Activated CD4-positive, alpha-beta T cell treated with anti-CD3 and anti-CD28 coated beads for 24 hours (primary cell): ENCODE measurements at places on chromosomes 2 and 18.

- DNase-seq = no peak
Observed at GRCh38 chr2:136727973-136728699, 37.2 kb upstream of the THSD7B start.

DNA sequence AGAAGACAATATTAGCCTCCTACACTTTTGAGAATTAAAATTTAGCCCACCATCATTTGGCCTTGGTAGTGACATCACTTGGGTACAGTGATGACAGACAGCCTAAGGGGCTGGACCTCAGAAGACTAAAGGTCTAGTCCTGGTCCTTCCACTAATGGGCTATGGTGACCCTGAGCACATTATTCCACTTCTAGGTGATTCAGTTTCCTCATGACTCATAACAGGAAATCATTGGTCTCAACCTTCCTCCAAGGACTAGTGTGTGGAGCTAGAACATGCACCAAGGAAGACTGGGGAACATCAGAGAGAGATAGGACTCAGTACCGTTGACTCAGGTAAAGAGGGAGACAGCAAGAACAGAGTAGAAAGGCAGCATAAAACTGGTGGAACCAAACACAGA lies 64.0 kb downstream of the TFCP2L1 start:
- DNase-seq = no peak

GRCh38 chr2:155377266-155377680 lies 678.8 kb downstream of the KCNJ3 start:
- DNase-seq = no peak

- DNase-seq = no peak
Observed at GRCh38 chr2:240499309-240500301, 58.2 kb downstream of the ANKMY1 start.

DNA sequence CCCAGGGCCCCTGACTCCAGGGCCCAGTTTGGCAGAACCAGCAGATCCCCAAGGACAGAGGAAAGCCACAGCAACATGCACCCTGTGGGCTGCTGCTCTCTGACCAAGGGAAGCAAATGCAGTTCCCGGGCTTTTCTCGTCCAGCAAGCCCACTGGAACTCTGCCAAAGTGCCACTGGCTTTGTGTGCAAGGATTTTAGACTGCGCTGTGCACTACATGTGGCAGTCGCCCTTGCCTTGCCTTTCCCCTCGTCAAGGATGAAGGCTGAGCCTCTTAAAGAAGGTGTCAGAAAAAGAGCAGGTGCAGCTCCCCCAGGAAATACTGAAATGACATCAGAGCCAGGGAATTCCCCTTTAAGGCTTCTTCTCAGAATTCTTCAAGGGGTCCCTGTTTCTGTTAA lies 199.2 kb downstream of the TFCP2L1 start:
- DNase-seq = no peak

- DNase-seq = no peak
Observed at GRCh38 chr2:109694190-109694589, 80.0 kb downstream of the SOWAHC start.
